ENCODE measurements at places on chromosomes 3 and 15.

DNA sequence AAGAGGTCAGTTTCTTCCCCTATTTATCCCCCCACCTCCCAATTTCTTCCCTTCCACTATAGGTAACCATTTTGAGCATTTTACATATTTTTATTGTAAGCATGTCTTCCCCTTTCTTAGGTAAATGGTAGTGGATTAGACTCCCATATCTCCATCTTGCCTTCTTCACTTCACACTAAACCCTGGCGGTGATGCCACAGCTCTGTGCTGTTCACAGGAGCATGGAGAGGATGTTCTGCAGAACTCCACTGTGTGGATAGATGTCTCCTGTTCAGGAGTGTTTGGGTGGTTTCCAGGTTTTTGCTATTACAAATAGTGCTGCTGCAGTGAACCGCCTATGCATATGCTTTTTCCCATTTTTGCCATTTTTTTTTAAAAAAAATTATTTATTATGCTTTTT, 182.7 kb downstream of the NSMCE3 start:
- DNase-seq: no peak

DNA sequence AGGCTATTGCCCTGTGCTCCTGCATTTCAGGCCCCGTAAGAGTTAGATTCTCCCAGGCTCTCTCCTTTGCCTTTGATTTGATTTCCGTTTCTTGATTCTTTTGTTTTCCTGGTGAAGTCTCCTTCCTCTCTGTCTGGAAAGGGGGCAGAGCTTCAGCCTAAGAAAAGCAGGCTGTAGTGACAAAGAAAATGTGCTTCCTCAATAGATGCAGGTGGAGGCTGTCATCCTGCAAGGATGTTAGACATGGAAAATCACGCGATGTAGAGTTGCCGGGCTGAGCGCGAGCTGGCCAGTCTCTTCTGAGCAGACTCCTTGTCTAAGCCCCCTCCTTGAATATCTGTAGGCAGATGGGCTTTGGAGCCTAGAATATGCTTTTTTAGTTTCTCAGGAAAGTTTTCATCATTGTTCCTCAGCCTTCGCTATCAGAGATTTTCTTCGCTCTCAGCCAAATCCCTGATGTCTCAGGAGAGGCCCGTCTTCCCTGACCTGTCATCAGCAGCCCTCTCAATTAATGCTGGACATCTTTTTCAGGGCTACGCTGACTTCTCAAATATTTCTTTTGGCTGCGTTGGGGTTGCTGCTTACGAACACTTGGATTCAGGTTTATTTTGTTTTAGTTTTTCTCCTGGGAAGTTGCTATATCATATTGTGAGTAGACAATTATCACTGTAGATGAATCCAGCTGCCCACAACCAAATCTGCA, 163.6 kb downstream of the ITPR1 start:
- no peak for DNase-seq

GRCh38 chr3:60456180-60456579, 795.1 kb downstream of the FHIT start:
- DNase-seq: no peak

- no peak for DNase-seq
Measured at GRCh38 chr3:178826435-178827123, 245.0 kb downstream of the ZMAT3 start.

DNA sequence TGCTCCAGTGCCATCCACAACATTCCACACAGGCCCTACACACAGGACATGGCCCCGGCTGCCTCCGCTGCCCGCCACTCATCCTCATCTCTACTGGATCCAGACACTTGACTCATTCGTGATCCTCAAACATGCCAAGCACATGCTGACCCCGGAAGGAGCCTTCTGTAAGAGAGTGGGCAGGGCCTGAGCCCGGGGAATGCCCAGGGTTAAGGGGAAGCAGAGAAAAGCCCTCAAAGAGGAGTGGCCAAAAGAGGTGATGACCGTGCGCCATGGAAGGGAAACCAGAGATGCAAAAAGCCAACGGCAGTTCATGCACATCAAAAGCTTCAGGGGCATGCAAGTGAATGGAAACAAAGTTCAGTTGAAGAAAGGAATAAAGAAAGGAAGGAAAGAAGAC, 46.1 kb downstream of the RFTN1 start:
- no peak for DNase-seq

DNA sequence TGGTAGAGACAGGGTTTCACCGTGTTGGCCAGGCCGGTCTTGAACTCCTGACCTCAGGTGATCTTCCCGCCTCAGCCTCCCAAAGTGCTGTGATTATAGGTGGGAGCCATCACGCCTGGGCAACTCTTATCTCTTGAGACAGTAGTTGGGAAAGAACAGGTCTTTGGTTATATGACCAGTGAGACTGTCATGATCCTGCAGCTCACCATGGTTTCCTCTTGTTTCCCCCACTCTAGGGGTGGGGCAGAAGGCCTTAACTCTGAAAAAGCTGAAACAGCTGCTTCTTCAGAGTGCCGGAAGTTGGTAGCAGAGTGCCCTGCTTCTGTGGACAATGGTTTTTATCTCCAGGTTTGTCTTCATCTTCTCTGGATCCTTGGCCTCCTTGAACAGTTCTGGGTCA, 4.7 kb upstream of the TYRO3 start:
- DNase-seq: no peak

- no peak for DNase-seq
Measured at GRCh38 chr15:57534281-57534680, 57.4 kb upstream of the MYZAP start.

- DNase-seq: no peak
Measured at GRCh38 chr3:158531334-158531733, 39.7 kb upstream of the MLF1 start.

GRCh38 chr15:85316244-85316934, 64.0 kb upstream of the AKAP13 start:
- DNase-seq: no peak

DNA sequence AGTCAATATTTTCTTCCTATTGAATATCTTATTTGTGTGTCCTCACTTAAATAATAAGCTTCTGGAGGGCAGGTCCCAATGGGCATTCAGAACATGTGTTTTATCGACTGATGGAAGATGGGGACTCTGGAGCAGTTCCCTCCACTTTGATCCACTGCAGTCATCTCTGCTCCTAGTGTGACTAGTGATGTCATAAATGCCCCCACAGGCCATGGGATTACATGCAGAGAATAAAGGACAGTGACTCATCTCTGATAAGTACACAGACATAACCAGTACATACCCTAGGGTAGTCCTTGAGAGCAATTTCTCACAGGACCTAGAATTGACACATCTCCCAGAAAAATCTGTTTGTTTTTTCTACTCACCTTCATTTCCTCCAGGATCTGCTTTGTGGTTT, 49.4 kb upstream of the FMN1 start:
- DNase-seq: peak; percentile 19

DNA sequence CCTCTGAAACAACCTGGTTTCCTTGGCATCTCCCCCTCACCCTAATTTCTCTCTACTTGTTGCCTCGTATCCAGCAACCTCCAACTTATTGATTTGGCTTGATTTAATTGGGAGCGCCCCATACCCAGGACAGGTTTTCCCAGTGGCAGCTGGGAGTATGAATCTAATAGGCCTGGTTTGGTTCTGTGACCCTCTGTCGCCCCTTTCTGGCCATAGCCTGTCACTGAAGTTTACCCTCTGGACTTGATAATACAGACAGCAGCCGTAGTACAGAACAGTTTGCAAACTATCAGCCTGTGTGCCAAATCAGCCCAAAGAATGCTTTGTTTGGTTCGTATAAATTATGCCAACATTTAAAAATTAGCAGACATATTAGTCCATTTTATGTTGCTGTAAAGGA, 525.1 kb upstream of the GOLIM4 start:
- no peak for DNase-seq

DNA sequence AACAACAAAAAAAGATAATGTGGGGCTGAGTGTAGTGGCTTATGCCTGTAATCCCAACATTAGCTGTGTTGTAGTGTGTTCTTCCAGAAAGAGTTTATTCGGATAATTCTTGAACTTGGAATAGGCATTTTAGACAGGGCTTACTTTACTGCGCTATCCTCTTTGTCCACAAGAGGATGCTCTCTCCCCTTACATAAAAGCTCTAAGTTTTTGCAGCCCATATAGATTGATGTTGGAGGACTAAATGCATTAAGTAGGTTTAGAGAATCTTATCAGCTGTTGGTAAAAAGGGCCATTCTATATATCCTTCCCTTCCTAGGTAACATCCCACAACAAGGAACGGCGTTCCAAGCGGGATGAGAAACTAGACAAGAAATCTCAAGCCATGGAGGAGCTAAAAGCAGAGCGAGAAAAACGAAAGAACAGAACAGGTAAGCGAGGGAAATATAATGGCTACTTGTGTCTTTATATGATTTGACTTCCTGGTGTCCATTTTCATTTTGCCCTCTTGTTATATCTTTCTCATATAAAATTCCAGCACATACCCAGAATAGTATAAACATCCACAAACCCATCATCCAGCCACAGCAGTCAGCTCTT, 27.8 kb upstream of the ITPKA start:
- peak; percentile 40 for DNase-seq

DNA sequence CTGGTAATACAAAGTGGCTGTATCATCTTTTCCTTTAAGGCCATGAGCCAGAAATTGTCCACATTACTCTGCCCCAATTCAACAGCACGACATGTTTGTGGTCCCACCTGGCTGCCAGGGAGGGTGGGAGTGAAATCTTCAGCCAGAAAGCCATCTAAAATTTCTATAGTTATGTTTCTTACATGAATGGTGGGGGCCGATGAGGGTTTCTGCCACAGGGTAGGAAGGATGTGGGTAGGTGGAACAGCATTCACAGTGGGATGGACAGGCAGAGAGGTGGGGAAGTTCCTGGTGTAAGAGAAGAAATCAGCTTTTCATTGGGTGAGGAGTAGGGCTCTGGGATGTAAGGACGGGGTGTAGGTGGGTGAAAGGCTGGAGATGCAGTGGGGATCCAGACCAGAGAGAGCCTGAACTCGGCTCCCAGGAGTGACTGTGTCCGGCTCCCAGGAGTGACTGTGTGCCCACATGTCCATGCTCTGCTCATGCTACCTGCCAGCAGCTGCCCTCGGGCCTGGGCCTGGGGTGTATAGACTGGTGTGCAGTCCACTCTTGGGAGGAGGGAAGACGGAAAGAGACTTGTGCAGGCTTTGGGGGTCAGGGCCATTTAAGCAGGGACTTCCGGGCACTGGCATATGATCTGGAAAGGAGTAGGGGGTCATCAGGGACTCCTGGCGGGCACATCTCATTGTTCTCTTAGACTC, 3.8 kb upstream of the FBLN2 start:
- no peak for DNase-seq

DNA sequence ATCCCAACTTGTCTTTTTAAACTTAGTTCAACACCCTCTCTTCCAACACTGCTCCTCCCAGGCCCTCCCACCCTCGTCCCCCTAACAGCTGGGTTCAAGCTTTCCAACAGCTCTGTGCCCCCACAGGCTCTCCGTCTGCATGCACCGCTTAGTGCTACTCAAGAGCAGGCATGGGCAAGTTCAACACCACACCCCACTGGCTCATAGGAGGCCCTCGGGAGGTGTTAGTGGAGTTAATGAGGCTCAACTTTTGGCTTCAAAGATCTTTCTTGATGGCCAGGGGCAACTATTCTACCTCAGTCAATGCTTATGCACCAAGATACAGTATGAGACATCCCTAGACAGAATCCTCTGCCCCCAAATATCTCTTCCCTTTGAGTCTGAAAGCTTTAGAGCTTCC, 114.4 kb downstream of the ANP32A start:
- DNase-seq: no peak

GRCh38 chr15:38509152-38509551, 55.2 kb downstream of the FAM98B start:
- no peak for DNase-seq

DNA sequence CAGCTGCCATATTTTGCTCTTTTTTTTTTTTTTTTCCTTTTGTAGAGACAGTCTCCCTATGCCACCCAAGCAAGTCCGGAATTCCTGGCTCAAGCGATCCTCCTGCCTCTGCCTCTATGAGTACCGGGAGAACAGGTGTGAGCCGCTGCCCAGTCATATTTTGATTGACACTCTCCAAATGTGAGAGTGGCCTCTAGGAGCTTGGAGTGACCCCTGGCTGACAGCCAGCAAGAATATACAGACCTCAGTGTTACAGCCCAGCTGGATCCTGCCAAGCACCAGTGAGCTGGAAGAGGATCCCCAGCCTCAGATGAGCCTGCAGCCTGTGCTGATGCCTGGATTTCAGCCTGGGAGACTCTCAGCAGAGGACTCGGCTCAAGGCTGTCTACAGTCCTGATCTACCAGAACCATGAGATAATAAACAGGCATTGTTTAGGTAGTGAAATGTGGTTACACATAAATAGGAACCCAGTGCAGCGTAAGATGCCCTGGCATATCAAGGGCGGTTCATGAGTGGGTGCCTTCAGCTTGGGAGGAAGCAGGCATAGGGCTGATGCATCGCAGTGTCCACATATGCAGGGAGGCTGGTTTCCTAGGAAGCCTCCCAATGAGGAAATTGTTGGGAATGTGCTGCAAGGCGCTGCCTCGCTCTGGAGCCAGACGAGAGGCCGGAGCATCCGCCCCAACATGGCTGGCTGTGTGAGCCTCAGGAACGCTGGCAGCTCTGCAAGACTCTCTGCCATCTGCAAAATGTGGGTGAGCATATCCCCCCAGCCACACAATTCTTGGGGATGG, 38.9 kb upstream of the ATP10A start:
- no peak for DNase-seq

- no peak for DNase-seq
Measured at GRCh38 chr3:45640091-45640507, 45.5 kb downstream of the LIMD1 start.

DNA sequence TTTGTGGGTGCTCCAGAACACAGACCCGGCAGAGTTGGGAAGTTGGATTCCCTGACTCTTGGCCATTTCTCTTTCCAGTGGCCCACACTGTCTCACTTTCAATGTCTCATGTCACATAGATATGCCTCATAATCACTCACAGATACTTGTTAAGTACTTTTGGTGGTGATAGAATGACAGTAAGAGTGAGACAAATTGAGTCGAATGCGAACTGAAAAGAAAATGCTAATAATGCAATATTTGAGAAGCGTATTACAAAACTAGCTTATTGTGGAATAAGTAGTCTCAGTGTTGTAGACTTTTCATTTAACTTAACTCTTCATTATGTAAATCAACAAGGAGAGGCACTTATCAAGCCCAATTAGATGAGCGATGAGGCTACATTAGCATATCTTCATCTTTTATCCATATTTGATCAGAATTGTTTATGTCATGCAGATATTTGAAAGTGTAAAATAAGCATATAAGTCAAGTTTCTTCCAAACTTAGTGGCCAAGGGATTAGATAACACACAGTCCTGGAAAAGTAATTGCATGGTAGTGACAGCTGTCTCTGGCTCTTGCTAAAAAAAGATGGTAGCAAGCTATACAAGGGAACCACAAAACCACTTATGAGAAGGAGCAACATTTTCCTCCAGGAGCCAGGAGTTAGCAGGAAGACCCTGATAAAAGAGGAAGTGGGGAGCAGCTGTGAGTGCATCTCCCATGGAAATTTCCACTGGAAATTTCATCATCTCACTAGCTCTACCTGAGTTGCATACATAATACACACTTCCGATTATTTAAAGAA, 243.6 kb downstream of the ARRDC4 start:
- no peak for DNase-seq

DNA sequence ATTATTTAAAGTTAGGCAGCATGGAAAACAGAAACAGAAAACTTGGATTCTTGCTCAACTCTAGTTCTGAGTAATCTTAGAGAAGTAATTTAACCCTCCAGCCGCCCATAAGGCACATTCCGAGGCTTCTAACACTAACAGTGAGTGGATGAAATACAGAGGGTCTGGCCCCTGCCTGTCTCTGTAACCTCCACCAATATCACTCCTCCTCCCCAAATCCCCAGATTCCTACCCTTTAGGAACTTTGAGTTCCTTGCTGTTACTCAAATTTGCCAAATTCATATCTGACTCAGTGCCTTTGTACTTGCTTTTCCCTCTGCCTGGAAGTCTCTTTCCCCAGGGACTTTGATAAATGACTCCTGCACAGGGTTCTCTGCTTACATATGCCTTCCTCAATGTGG, 112.5 kb upstream of the TGFBR2 start:
- no peak for DNase-seq
